HS-5 (cell line): ENCODE measurements at places on chromosomes 13 and 19.

DNA sequence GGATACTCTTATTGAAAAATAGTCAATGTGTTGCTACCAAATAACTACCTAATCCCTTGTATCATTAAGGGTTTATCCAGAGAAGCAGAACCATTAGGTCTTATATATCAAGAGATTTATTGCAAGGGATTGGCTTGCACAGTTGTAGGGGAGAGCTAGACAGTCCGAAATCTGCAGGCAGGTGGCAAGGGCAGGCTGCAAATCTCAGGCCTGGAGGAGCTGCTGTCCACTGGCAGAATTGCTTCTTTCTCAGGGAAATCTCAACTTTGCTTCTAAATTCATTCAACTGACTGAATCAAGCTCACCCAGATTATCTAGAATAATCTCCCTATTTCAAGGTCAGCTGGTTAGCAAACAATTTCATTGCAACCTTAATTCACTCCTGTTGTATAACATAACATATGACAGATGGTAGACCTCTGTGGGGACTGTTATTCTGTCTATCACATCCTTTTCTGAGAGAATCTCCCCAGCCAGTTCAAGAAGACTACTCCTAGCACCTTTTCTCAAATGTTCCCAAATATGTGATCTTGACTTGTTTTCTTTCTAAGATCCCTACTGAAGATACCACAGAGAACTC is 194.2 kb downstream of the NHLRC3 start:
- no peak for DNase-seq

- no peak for DNase-seq
Observed at GRCh38 chr19:1825909-1826556, 14.0 kb upstream of the ATP8B3 start.

GRCh38 chr19:54660964-54661363 is 1.8 kb upstream of the LILRB4 start:
- DNase-seq: no peak

DNA sequence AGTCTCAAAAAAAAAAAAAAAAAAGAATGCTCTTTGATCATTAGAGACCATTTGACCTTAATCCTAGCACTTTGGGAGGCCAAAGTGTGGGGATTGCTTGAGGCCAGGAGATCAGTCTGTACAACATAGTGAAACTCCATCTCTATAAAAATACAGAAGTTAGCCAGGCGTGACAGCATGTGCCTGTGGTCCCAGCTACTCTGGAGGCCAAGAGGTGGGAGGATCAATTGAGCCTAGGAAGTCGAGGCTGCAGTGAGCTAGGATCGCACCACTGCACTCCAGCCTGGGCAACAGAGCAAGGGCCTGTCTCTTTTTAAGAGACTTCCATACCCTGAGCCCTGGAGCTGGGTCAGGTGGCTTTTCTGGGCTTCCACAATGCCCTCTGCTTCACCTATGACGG is 11.5 kb upstream of the COLGALT1 start:
- DNase-seq: no peak

DNA sequence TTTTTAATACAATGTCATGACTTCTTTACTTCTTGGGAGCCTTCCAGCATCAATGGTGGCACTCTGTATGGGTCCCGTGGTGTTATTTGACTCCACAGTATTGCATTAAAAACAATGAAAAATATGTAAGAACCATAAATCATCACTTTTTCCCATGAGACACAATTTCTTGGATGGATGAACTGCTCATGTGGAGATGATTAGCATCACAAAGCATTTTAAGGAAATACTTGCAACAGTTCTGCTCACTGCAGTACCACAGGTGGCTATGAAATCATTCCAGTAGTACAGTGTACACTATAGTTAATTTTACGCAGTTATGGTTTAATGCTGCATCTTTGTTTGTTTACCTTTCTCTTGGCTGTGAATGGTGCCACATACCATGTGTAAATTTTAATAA is 37.2 kb upstream of the C1QTNF9B start:
- DNase-seq: no peak

- no peak for DNase-seq
Observed at GRCh38 chr13:54394085-54394700, 1365.6 kb downstream of the OLFM4 start.

GRCh38 chr13:111517641-111518010 is 197.2 kb downstream of the TEX29 start:
- DNase-seq: no peak

- DNase-seq: no peak
Observed at GRCh38 chr19:50036908-50037307, 11.1 kb downstream of the ZNF473 start.

DNA sequence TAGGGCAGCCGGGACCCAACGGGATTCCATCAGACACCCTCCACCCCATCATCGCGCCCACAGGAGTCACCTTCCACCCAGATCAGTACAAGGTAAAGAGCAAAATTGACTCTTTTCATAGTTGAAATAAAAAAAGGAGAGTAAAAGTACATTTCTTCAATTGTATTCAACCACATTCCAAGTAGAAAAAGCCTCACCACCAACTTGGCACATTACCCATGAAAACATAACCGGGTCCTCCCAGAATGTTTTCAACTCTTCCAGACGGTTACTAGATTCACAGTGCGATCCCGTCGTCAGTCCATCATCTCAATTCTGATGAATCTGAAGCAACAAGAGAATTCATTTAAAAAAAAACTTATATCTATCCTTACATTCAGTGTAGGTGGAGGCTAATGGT is 125.2 kb downstream of the RAB20 start:
- DNase-seq: no peak

DNA sequence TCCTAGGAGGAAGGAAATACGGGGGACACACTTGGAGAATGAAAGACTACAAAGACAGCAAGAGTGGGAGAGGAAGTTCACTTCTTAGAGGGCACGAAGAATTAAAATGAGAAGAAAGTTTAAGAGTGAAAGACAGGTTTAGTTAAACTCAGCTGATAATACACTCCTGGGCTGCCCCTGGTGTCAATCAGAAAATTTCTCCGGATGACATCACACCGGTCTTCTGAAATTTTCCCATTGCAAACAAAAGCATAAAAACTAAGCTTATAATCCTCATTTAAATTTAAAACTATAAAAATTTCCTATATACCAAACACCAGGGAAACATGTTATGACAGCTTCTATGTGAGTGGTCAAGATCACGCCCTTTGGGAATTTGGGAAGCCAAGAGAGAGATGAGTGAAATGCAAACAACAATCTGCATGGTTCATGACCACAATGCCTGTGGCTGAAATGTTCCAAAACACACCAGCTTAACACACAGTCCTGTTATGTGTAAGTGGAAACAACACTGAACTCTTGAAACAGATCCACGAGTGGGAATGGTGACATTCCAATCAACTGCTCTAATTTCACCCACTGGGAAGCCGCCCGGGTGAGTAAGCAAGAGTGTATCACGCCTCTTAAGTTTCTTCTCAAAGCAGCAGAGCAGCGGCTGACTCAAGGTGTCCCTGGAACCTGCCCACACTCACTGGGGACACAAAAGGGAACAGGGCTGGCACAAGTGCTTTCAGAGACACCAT is 49.0 kb downstream of the BRD4 start:
- no peak for DNase-seq

GRCh38 chr19:45166723-45167252 is 6.0 kb upstream of the NKPD1 start:
- no peak for DNase-seq

DNA sequence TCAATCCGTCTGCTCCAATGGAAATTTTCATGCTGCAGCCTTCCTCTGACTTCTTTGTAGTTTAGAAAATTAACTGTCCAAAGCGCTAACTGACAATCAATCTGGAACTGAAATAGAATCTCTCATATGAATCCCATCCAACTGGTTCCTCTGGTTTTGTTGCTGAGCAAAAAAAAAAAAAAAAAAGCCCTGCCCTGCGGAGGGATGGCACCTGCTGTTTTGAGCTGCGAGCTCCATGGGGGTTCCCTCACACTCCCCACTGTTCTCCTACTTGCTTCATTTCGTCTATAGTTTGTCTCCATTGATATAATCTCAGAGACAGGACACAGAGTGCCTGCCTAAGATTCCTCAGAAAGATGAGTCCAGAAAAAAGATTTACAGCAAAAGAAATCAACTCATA is 33.4 kb downstream of the FAAP24 start:
- DNase-seq: no peak

DNA sequence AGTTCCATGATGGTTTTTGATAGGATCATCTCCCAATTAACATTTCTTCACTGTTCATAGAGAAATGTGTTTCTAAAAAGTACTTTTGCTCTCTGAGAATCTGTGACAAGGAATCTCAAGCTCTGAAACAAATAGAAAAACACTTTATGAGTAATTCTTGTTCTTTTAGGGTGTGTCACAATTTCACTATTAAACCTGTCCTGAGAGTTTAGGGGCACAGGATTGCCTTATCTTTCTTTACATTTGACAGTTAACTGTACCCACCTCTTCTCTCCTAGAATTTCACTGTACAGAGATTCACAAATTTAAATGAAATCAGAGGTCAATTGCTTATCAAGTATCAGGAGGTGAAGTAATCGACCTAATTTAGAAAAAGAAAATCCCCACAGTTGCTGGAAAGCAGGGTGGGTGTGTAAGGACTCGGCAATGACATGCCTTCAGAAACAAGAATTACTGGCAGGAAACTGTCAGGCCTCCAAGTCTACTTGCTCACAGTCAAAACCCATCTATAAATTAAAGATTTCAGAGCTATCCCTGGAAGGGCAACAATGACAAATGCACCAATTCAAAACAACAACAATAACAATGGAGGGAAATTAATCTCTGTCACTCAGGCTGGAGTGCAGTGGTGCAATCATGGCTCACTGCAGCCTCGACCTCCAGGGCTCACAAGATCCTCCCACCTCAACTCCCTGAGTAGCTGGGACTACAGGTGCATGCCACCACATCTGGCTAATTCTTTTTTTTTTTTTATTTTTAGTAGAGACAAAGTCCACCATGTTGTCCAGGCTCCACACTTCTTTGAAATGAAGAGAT is 250.2 kb downstream of the ABCC4 start:
- no peak for DNase-seq

DNA sequence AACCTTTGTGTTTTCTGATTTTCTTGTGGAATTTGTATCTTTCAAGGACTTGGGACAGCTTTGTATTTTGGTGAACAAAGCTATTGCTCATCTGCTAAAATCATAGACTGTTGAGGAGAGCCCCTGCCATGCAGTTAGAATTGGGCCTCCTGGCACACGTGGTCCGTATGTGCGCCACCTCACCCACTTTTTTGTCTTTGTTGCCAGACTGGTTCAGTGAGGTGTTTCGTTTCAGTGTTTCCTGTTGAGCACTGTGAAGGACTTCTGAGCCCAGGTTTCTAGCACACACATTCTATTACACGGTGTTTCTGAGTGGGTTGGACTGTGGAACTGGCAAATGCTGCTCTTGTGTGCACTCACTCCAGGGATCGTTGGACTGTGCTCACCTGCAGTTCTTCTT is 37.6 kb upstream of the RNF113B start:
- DNase-seq: no peak
